ENCODE measurements at places on chromosomes 4 and X.

GRCh38 chrX:40041915-40042314 lies 55.8 kb downstream of the BCOR start:
- peak; percentile 26 for DNase-seq

GRCh38 chrX:47723689-47724088 lies 64.7 kb upstream of the UXT start:
- DNase-seq, result peak; percentile 43

GRCh38 chr4:95129031-95129430 lies 371.3 kb downstream of the BMPR1B start:
- DNase-seq, result no peak

DNA sequence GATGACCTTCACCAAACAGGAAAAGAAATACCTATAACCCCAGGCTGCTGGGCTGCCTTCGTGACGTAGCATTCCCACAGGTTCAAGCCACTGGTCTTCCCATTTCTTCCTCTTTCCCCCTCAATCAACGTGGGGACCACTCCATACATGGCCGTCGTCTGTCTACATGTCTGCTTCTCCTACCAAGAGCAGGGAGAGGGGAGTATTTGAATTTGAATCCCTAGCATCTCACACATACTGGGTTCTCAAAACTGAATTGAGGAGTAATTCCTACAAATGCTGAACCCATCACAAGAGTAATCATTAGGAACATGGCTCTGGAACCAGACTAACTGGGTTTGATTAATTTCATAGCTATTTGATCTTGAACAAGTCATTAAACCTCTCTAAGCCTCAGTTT lies 17.3 kb downstream of the GPC3 start:
- DNase-seq, result no peak

DNA sequence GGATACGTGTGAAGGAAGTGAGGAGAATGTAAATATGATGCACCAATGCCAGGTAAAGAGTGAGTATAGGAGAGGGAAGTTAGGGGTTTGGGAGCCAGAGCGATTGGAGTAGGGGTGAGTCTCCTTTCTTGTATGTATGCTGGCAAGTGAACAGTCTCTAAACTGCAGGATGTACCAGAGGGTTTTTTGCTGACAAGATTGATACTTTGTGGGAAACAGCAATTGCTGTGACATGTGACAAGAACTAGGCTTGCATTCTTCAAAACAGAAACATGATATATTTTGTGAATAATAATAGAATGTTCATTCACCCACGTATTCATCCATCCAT lies 706 bp downstream of the CHIC1 start:
- DNase-seq, result no peak

DNA sequence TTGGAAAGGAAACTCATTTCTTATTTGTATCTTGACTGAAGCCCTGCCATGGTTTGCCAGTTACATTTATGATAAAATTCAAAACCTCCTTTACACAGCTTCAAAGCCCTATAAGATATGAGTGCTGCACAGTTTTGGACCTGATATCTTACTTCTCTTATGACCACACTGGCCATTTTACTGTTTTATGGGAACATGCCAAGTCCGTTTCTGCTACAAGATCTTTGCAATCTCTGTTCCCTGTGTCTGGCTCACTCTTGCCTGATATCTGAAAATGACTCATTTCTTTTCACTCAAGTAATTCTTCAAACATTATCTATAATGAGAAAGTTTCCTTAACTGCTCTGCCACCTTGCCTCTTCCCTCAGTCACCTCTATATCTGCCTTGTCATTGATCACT lies 247.3 kb downstream of the SPOCK3 start:
- DNase-seq, result no peak

DNA sequence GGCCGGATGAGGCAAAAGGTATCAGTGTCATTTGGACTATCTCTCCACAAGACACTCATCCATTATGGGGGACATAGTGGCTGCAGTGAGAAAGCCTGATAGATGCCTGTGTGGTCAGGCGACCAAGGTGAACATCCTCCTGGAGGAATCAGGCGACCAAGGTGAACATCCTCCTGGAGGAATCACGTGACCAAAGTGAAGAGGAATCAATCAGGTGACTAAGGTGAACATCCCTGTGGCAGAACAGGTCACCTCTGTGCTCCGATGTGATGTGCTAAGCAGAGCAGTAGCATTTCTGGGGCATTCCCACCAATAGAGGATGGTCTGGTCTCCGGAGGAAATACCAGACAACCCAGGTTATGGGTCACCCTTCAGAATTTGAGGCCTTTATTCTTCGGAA lies 44.0 kb downstream of the RNF212 start:
- no peak for DNase-seq

- DNase-seq, result no peak
Measured at GRCh38 chr4:152515678-152516077, 20.2 kb downstream of the FBXW7 start.

Measured in activated CD8-positive, alpha-beta T cell treated with anti-CD3 and anti-CD28 coated beads for 36 hours (primary cell).